ENCODE measurements at places on chromosomes 3 and 15.

GRCh38 chr15:88125576-88125975, 131.0 kb downstream of the NTRK3 start:
- no peak for DNase-seq

DNA sequence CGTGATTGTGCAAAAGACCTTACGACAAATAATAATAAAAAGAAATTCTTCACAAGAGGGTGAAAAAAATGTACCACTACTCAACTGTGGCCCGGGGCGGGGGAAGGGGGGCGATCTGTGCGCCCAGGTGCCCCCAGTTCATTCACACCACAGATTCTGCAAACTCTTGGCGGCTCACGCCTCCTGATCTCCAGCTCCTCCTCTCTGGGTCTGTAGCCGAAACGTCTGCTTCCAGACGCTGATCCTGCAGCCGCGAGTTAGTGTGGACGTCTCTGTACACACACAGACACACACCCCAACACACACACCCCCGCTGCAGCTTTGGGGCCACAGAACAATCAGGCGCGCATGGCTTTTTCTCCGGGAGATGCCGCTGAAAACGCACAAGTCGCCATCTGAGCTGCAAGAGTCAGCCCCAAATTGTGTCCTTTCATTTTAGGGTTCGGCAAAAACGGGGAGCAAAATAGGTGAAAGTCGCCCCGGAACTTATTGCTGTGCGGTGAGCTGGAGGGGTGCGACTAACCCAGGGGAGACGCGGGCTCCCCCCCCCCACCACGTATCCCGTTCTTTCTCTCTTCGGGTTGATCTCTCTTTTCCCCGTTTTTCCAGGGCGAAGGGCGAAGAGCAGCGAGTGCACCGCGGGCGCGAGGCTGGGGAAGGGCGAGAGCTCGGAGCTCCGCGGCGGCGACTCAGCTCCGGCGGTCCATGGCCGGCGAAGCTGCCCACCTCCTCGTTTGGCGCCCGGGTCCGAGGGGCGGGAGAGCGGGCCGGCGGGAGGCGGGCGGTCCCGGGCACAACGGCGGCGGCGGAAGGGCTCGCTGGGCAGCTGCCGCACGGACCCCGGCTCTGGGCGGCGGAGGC, 505 bp upstream of the WNT5A start:
- DNase-seq: no peak

DNA sequence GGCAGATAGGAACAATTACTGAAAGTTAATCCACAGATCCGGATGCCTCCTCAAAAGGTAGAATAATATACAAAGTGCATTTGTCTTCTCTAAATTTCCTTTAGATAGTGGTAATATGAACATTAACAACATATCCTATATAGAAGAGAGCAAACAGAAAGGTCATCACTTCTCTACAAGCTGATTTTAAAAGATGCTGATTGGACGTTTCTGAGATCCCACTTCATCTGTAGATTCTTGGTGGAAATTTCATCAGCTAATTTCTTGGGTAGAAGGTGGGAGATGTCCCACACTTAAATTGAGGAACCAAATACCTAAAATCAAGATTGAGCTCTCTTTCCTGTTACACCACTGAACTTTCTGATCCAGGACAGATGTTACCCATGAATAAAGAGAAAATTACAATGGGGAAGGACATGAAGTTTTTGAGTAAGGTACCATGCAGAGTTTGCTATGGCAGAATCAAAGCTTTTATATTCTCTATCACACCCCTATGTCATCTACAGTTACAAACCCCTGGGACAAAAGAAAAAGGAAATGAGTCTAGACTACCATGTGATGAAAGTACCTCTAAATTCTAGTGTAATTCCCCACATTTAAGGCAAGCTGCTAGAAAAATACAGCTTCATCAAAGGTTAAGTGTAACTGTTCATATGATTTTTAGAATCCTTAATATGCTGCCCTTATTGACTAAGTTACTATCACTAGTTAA, 189.2 kb upstream of the SETMAR start:
- no peak for DNase-seq

DNA sequence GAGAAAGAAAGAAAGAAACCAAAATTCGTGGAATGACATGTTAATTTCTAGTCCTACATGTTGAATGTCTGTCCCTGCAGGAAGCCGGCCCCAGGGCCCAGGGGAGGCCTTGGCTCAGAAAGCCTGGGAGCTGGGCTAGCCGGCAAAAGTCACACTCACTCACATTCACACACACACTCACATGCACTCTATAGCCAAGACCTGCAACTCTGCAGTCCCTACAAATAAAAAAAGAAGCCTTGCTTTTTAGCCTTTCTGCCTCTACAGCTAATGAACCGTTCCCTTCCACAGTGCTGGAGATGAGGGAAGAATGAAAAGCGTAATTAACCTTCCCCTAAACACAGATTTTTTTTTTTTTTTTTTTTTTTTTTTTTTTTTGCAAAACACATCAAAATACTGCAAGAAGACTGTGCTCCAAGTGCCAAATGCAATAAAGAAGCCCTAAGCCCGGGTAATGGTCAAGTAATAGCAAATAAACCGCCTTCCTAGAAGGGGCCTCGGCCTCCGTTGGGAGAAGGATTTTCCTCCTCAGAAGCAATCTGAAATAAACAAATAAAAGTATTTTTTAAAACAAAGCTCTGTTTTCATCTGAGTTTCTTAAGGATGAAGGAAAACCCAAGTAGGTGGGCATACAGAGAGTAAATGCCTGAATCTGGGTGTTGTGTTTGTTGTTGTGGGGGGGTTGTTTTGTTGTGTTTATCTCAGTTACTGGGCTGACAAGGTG, 4.3 kb downstream of the MECOM start:
- no peak for DNase-seq

DNA sequence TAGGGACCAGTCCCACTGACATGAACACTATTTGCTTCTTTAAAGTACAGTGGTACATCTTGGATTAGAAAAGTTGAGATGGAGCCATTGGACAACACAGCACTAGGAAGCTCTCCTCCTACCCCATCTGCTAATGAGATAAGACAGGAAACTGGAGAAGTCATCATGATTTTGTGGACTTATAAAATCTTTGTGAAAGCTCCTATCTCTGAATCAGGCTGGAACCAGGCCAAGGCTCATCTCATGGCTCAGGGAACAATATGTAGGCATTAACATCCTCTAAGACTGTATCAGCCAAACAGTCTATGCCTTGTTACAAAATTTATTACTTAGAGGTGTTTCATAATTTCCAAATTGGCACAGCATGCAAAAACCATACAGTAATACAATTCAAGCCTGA, 84.1 kb downstream of the BOC start:
- no peak for DNase-seq

GRCh38 chr3:194494951-194495374, 8.2 kb upstream of the ATP13A3 start:
- DNase-seq: no peak

DNA sequence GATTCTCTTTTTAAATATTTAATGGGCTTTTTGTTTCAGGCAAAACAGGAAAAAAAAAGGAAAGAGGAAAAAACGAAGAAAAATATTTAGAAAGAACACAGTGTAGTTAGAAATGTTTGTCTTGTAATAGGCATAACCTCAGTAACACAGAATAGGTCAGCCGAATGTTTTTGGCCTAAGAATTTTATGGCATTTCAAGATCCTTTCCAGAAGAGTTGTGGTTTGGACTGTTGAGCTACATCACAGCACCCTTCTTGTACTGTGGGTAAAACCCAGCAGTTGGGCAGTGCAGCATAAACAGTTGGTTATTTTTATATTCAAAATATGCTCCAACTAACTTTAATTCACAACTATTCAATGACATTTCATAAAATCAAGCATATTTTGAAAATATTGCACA, 474.4 kb upstream of the AGTR1 start:
- no peak for DNase-seq

DNA sequence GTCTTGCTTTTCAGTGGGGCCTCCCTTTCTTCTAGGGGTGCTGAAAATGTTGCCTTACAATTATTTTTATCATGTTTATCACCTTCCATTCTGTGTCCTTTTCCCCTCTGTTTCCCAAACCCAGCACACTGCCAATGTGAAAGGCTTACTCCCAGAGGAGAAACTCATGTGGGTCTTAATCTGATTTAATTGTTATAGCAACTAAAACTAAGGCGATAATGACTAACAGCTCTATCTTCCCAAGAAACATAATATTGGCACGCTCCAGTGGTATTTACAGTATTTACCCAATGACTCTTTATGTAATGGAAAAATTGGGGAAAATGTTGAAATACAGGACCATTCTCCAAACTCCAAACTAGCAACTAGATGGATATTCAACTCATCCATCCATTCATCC, 58.4 kb downstream of the MESD start:
- no peak for DNase-seq

DNA sequence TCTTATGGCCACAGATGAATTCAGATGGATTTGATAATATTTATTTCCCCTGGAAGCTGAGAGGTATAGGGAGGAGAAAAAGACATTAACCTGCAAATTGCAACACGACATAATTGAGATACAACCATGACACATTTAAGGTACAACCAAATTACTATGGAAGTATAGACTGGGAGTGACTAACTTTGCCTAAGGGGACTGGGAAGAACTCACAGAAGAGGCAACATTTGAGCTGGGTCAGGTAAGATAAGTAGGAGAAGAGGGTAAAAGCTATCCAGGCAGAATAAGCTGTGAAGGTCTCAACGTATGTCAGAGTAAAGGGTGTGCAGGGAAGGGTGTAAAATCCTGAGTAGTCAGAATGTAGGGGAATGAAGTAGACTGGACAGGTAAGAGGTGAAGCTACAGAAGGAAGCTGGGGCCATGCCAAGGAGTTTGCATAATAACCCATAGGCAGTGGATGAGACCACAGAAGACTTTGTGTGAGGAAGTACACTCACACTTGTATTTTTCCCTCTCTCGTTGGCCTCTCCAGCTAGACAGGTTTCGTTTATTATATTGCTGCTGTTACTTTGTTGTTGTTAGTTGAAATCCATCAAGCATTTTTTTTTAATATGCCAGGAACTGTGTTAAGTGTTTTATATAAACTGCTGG, 28.0 kb upstream of the PTX3 start:
- no peak for DNase-seq

DNA sequence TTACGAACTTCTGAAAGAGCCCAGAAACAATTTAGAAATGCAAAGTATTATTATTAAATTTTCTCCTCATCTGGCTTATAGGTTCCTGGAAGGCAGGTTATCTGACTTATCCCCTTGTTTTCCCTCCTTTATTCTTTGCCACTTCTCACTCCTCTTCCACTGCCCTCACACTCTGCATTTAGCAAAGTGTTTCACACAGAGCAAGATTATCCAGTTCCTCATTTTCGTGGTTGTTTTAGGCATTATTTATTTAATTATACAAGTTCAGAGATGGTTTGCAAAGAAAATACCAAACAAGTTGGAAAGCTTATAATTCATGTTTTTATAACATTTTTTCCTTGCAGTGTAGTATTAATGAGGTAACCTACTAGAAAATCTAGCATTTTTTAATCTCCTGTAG, 544.9 kb downstream of the NSUN3 start:
- DNase-seq: no peak

DNA sequence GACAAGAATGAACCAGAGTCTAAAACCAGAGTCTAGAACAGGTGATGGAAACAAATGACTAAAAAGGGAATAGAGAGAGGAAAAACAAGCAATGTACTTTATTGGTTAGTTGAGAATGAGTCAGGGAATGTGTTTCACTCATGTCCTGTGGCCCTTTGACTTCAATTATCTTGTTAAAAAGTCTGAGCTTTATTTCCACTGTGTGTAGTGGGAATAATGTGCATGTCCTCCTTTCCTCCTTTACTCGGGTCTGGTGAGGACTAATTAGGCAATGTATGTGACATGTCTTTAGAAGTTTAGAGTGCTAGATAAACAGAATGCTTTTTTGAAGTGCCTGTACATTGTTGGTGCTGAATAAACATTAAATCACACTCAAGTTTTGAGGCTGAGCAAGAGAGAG, 21.3 kb downstream of the LSAMP start:
- no peak for DNase-seq

DNA sequence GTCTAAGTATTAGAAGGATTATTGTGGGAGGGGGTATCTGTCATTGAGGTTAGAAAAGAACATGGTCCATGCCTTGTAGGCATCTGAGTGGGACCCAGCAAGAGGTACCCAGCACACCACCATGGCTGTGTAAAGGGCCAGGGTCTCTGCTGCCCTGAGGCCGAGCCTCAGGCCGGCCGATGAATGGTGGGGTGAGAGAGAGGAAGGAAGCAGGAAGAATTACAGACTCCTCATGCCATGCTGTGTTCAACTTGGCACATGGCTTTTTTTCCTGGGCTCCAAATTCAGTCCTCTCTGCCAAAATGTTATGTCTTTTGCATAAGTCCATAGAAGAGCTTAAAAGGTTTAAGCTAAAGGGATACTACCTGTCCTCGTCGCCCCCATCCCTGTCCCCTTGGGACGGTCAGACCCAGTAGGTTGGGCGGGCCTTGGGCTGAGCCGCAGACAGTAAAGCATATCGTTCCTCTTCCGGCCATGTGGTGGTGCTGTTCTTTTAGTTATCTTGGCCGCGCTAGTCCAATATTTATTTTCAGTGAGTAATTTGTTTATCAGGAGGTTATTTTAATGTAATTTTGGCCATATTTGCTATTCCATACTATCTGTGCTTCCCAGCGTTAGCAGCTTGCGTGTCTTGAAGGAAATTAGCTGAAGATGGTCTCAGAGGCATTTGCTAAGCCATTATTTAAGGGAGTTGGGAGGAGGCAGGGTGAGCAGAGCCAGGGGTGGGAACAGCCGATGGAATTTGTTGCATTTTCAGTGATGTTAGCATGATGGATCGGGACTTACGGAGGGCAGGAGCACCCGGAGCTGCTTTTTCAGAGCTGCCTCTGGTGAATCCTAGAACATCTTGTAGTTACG, 152.4 kb downstream of the AGBL1 start:
- DNase-seq: peak; percentile 29

GRCh38 chr3:28122227-28122626, 119.2 kb upstream of the CMC1 start:
- no peak for DNase-seq

DNA sequence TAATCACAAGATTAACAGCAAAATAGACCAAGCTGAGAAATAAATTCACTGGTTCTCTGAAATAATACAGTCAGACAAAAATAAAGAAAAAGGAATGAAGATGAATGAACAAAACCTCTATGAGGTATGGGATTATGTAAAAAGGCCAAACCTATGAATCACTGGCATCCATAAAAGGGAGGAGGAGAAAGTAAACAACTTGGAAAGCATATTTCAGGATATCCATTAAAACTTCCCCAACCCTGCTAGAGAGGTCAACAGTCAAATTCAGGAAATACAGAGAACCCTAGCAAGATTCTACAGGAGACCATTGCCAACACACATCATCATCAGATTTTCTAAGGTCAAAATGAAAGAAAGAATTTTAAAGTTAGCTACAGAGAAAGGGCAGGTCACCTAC, 649.7 kb upstream of the CBLB start:
- no peak for DNase-seq

GRCh38 chr15:42239528-42240182, 31.6 kb upstream of the VPS39 start:
- DNase-seq: no peak

GRCh38 chr15:51938286-51938685, 33.3 kb downstream of the LEO1 start:
- no peak for DNase-seq
